ENCODE measurements at places on chromosomes 1 and 21. TPM values are rescaled to one million over a fixed set of nuclear protein-coding genes. Genes with fewer than 3 reads are reported as not detected.

DNA sequence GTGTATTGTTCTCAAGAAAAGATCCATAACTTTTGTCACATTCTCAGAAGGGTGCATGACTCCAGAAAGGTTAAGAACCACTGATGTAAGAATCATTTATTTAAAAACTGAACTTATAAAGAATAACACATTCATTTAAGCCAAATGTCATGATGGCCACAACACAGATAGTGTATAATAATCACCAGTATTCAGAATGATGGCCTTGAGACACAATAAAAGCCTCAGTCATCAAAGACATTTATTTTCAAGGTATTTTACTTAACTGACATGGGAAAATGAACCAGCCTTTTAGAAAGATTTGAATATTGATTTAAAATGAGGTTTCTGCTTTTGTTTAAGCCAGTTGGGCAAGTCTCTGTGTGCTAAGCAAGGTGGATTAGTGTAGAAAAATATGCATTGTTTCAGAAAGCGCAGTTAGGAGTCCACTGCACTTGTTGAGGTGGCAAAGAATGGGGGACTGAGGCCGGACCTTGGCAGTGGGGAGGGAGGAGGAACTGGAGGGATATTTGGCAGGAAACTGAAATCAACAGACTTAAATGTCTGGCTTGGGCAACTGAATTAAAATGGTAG is 371.9 kb upstream of the ESRRG start:
- H3K27me3 ChIP-seq: peaks cover 6% of the 10 kb centered on the region
- no peak overlapping the region for H3K27ac ChIP-seq
- no peak for DNase-seq
- no peaks in the 10 kb centered on the region for H3K36me3 ChIP-seq
- H3K4me3 ChIP-seq: no peak overlapping the region
- H3K4me1 ChIP-seq: peaks cover 2% of the 10 kb centered on the region

Gene MX2
- not detected for total RNA-seq

Gene IL10
- not detected for total RNA-seq

DNA sequence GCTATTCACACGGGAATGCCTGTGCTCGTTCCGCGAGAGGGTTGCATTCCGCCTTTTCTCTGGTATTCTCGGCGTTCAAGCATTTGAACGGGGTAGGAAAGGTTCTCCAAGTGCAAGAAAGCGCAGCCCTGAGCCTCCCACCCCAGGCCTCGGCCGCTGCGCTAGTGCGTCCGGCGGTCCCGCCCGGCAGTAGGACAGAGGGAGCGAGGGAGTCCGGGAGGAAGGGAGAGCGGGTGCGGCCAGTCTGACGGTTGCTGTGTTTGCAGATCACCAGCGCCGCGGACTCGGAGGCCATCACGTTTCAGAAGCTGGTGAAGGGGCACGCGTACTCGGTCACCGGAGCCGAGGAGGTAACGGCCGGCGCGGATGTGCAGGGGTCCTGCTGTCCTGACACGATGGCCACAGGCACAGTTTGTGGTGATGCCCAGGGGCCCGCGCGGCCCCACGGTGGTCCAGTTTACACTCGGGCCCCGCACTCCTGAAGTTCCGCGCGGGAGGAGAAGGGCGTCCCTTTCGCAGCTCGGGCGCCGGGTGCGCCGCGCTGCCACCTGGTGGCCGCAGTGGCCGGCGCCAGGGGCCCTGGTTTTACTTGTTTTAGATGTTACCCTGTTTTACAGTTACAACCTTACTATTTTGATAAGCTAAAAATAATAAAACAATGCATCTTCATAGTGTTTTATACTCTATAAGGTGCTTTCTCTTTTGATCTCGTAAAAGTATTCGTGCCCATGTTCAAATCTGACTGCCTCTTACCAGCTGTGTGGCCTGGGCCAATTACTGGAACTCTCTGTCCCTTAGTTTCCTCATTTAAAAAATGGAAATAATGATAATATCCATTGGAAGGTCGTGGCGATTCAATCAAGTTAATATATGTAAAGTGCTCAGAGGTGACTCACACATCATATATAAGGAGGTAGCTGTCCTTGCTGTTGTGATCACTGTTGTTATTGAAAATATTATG is 36.7 kb downstream of the CAPN2 start:
- H3K27ac ChIP-seq: no peak overlapping the region
- peaks cover 5% of the 10 kb centered on the region for H3K27me3 ChIP-seq
- DNase-seq: peak; percentile 74
- H3K4me3 ChIP-seq: peak overlapping the region; percentile 91
- H3K36me3 ChIP-seq: peaks cover 10% of the 10 kb centered on the region
- H3K4me1 ChIP-seq: peaks cover 5% of the 10 kb centered on the region

GRCh38 chr1:58345215-58346035 is 201.1 kb downstream of the OMA1 start:
- peak; percentile 16 for DNase-seq
- H3K27me3 ChIP-seq: no peaks in the 10 kb centered on the region
- H3K4me1 ChIP-seq: peaks cover 12% of the 10 kb centered on the region
- no peaks in the 10 kb centered on the region for H3K36me3 ChIP-seq
- H3K4me3 ChIP-seq: peak overlapping the region; percentile 18

DNA sequence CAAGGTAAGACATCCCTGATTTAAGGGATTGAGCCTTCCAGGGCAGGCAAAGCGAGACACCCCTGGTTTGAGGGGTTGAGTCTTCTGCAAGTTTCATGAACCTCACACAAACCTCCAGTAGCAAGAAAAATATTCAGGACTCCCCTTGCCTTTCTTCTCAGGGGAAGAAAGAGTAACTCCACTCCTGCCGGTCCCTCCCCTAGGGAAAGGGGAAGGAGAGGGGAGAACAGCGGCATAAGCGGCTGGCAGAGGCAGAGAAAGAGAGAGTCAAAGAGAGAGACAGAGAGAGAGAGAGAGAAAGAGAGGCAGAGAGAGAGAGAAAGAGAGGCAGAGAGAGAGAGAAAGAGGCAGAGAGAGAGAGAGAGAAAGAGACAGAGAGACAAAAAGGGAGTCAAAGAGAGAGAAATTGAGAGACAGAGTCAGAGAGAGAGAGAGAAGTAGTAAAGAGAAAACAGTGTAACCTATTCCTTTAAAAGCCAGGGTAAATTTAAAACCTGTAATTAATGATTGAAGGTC is 29.5 kb upstream of the CBR3 start:
- no peak overlapping the region for H3K27ac ChIP-seq
- H3K27me3 ChIP-seq: peaks cover 3% of the 10 kb centered on the region
- H3K4me1 ChIP-seq: peaks cover 15% of the 10 kb centered on the region
- no peak for DNase-seq
- peak overlapping the region; percentile 78 for H3K4me3 ChIP-seq

DNA sequence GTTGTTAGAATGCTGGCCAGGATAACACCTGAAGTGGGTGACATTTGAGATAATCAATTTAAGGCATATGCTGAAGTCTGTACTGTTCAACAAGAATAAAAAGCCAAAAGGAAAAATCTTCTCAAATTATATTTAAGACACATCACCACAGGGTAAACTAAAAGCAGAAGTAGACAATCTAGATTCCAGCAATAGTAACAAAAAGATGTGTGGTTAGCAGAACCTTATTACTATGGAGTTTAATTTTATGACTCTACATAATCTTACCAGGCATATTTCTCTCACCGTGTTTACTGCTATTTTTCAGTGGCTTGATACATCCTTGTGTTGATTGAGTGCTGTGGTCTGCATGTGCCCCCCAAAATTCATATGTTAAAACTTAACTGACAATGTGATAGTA is 300.4 kb upstream of the ZP4 start:
- H3K27ac ChIP-seq: no peak overlapping the region
- no peaks in the 10 kb centered on the region for H3K4me1 ChIP-seq
- DNase-seq: no peak
- H3K4me3 ChIP-seq: no peak overlapping the region
- H3K27me3 ChIP-seq: no peaks in the 10 kb centered on the region

- H3K27me3 ChIP-seq: no peaks in the 10 kb centered on the region
- no peak for DNase-seq
- H3K4me1 ChIP-seq: no peaks in the 10 kb centered on the region
These were observed 20.5 kb upstream of the FRRS1 start for GRCh38 chr1:99786751-99787501.

GRCh38 chr1:202964791-202965410 is 2.2 kb downstream of the CYB5R1 start:
- H3K36me3 ChIP-seq: no peaks in the 10 kb centered on the region
- H3K27me3 ChIP-seq: no peaks in the 10 kb centered on the region
- H3K27ac ChIP-seq: peak overlapping the region; percentile 83

DNA sequence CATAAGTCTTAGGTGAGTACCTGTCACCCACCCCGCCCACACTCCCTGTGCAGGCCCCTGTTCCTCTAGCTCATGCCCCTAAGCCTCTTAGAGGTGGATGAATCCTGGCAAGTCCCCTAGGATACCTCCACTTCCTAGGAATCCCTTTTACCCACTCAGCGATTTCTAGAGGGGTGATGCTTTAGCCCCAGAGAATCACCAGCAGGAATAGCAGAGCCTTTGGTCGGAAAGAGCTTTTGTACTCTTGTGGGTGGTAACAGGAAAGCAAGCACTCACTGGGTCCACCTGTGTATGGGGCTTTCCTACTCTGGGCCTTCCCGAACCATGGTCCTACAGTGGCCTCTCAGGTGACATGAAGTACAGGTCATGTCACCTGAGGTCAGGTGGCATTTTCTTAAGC is 172.4 kb downstream of the CLIC6 start:
- H3K27me3 ChIP-seq: peaks cover 5% of the 10 kb centered on the region
- no peaks in the 10 kb centered on the region for H3K36me3 ChIP-seq
- H3K4me3 ChIP-seq: no peak overlapping the region
- no peak for DNase-seq

Gene PPM1J
- 0.69 TPM for total RNA-seq

DNA sequence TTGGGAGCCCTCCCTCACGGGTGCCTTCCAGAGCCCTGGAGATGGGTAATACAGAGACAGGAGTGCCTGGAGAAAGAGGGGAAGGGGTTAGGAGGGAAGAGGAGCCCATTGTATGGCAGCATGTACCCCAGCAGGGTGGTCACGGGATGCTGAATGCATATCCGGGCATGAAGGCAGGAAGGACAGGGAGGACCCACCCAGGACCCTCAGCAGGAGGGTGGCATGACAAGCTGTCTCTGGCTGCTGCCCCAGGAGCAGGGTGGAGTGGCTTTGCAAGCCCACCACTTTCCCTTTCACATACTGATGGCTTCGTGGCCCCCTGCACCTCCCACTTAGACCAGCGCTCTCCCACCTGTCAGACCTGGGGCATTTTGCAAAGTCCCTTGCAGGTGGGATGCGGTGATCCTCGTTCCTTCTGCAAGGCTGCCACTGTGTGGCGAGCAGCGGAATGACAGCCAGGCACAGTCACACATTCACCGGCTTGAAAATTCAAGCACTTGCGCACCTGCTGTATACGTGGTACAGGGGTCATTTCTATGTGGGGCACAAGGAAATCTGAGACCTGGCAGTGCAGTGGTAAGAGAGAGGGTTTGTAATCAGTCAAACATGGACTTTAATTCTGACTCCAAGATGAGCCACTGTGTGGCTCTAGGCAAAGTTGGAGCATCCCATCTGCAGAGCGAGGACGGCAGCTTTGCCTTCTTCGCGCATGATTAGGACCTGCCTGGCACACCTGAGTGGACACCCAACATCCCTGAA is 53.2 kb upstream of the TMEM51 start:
- H3K36me3 ChIP-seq: peaks cover 8% of the 10 kb centered on the region
- DNase-seq: peak; percentile 75
- no peak overlapping the region for H3K4me3 ChIP-seq
- H3K4me1 ChIP-seq: no peaks in the 10 kb centered on the region
- H3K27me3 ChIP-seq: peaks cover 6% of the 10 kb centered on the region

Gene SYCP1
- not detected for total RNA-seq

All from glutamatergic neuron (in vitro differentiated cells).